IPS-NIHi11 (cell line): ENCODE measurements at places on chromosomes 3 and 15.
A peak's percentile ranks its signal among the peaks of the same experiment; 100 is the strongest.

GRCh38 chr3:65177960-65178376 lies 490.2 kb upstream of the ADAMTS9 start:
- DNase-seq = no peak

GRCh38 chr15:66765478-66766281 lies 63.6 kb downstream of the SMAD6 start:
- no peak for DNase-seq

- peak; percentile 64 for DNase-seq
Observed at GRCh38 chr3:49339581-49339940, 292 bp downstream of the USP4 start.

DNA sequence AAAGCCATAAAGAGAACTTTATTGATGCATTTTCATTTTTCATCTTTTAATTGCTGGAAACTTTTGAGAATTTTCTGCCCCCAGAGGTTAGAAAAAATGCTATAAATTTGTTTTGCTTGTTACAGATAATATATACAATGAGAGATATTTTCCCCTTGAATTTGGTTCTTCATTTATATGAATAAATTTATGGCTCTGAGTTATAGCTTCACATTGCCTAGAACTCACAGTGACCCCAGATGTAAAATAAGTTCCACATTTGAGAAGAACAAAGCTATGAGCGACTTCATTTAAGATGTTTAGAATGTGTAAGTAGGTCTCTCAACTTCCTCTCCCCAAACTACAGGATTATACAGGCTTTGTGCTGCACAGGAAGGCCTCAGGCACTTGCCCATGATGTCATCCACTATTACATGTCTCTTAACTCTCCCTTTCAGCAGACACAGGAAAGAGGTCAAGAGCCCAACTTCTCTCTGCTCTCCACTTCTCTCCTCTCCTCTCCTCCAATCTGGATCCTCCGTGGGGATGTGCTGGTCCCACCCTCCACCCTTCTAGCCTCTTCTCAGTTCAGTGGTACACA lies 92.8 kb downstream of the DUT start:
- no peak for DNase-seq

DNA sequence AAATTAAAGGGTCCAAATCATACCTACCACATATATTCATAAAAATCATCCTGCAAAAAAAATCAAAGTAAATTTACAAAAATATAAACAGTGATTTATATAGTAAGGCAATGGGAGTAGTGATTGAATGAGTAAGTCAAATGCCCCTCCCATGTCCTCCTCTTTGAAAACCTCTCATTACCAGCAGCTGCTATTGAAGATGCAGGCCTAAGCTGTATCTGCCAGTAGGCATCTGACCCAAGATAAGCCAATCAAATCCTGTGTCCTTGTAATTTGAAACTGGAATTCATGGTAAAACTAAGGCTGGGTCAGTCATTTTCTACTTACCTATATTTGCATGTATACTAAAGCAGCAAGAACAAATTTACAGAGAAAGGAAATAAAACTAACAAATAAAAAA lies 60.4 kb upstream of the POU1F1 start:
- no peak for DNase-seq

GRCh38 chr3:35549690-35550089 lies 89.6 kb upstream of the ARPP21 start:
- no peak for DNase-seq

GRCh38 chr15:68415501-68416157 lies 16.3 kb downstream of the ITGA11 start:
- no peak for DNase-seq
